ENCODE measurements at places on chromosomes 2 and 18. TPM values are rescaled to one million over a fixed set of nuclear protein-coding genes. Genes with fewer than 3 reads are reported as not detected.

DNA sequence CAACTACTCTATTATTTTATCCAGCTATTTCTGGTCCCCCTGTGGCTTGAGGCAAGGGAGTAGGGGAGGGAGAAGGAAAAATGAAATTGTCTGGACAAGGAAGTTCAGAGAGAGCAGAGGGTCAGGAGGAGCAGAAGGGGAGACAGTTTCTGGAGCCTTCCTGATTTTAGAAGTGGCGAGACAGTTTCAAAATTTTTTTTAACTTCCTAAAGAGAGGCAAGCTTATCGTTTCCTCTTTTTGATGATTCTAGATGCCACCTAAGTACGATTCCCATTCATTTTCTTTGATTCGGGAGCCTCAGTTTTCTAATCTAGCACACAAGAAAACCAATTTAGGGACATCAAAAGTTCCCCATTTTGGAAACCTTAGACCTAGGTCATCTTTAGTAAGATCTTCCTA is 96.9 kb upstream of the B3GNT2 start:
- no peak for DNase-seq

- DNase-seq: no peak
These were observed 539 bp downstream of the CYP27A1 start for GRCh38 chr2:218782528-218782844.

C1GALT1C1L gene
- total RNA-seq: 0.17 TPM

- no peak for DNase-seq
These were observed 322.2 kb downstream of the ZNF804A start for GRCh38 chr2:184920451-184920965.

DNA sequence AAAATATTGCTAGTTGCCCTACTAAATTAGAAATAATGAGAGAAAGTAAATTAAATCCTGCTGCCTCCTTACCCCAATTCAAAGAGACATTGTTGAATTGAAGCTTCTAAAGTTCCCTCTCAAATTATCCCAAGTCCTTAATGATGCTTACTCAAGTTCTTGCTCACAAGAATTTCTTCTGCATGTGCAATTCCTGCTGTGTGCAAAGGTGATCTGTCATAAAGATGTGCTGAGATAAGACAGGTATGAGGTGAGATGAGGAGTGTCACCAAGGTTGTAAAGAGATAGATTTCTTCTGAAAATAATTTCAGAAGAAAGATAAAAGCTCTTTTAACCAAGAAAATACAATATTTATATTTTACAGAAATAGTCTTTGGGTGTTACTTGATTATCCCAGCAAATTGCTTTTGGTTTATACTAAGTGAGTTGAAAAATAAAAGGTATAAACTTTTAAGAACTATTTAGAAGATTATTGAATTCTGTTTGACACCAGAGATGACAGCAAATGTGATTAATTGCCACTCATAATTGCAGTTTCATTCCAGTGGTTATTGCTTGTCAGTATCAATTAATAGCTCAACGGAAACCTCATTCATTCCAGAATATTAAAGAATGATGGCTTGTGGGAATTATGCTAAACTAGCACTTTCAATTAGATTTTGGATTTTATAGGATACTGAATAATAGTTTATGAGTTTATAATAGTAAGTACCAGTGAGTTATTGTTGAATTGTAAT is 674.3 kb downstream of the STK39 start:
- no peak for DNase-seq

DNA sequence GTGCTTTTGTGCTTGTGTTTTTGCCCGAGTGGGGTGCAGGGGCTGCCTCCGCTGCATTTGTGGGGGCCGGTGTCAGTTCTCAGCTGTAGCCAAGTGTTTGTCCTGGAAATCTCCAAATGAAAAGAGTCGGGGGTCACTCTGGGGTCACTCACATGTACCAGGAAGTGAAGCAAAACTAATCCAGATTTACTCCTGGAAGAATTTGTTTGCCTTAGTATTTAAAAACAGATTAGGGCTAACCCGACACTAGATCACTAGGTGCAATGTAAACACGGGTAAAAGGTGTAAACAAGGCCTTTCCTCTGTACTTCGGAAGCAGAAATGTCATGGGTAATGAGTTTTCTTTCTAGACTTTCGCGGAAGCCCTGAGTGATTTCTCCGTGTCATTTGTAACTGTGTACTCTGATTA is 50.3 kb downstream of the GBX2 start:
- DNase-seq: no peak

DNA sequence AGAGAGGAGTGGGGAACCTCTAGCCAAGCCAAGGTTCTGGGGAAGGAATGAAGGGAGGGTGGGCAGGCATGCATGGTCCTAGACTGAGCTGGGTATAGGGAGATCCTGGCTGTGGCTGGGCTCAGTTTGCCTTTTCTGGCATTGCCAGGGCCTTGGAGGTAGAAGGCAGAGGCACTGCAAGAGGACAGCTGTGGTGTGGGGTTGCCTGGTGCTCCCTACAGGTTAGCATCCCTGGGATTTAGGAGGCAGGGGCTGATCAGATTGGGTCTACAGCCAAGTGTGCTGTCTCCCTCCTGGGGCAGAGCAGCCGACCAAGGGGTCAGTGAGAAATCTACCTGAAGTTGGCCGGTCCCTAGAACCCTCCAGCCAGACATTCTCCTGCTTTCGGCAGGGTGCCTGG is 15.9 kb downstream of the ABCG8 start:
- DNase-seq: no peak

DNA sequence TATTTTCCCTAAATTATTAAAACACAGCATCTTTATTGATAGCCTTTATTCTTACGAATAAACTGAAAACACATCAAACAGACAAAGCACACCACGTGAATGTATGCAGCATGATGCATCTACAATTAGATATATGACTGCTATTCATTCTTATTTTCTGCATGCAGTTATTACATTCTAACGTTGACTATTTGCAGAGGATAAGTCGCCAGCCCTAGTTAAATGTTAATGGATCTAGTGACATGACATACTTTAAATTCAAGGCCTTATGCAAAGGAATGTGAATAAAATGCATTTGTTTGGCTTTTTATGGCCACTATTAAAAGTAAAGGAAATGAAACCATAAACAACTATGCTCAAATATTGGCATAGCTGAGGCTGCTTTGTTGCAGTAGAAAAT is 172.4 kb downstream of the MAP2 start:
- DNase-seq: no peak

SERPINB4 gene
- not detected for total RNA-seq

PLEK gene
- 0.17 TPM for total RNA-seq

DNA sequence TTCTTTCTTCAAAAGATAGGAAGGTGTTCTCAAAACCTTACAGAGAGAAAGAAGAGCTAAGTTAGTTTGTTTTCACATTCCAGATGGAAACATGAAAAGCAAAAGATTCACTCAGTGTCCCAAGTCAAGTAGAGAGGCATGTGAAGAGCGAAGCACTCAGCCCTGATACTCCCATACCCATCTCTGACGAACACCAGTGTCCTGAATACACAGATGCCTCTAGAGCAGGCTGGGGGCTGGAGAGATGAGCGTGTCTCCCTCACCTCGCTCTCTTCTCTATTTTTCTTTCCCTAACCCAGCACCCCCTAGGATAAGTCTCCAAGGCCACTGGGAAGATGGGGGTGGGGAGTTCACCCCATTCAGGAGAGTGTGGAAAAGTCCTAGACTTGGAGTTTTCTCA is 227.8 kb downstream of the TMEM163 start:
- DNase-seq: no peak

DNA sequence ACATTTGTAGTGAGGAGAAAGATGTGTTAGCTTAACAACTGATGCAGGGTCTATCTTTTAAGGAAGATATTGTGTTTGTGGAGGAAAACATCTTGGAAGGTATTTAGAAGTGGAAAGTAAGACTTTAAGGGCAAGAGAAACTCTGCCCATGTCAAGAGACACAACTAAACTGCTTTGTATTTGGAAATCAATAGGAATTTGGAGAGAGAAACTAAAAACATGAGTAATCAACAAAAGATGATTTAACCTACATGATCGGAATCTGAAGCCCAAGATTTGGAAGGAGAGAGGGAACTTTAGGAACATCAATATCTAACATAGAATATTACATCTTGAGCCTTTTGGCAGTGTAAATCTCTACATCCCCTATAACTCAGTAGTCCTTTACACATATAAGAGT is 184.2 kb upstream of the COL3A1 start:
- DNase-seq: no peak

All from dermis blood vessel endothelial cell (primary cell).